ENCODE measurements at places on chromosomes 6 and 20. TPM values are rescaled to one million over a fixed set of nuclear protein-coding genes. Genes with fewer than 3 reads are reported as not detected.
A peak's percentile ranks its signal among the peaks of the same experiment; 100 is the strongest.

DNA sequence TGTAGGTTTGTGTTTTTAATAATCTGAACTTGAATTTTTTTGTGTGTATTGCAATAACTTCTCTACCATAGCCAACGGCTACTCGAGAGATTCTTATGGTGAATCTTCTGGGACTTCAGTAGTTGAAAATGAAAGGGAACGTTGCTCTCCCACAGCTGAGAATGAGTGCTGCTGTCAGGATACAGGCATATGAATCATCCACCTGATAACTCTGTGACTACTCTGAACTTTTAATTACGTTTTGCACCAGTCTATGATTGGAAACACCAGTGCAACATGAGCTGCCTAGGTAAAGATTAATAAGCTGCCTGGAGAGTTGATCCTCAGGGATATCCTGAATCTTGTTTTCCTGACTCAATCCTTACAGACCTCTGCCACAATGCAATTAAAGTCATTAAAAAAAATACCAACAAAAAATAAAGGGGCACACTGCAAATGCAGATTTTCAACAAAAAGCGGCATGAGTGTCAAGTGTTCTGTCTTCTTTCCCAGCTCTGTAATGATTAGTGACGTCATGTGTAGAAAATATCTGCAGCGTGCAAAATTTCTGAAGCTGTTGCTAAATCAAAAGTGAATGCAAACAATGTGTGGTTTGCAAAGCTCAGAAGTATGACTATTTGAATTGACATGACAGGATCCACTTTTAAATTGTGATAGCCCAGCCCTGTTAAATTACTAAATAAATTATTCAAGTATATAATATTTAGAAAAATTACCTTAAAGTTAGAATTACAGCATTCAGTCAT lies 432.2 kb downstream of the HTR1B start:
- no peak overlapping the region for H3K4me3 ChIP-seq
- no peaks in the 10 kb centered on the region for H3K36me3 ChIP-seq
- no peak for DNase-seq

GRCh38 chr20:51043811-51044210 lies 20.9 kb upstream of the KCNG1 start:
- peaks cover 14% of the 10 kb centered on the region for H3K4me1 ChIP-seq
- H3K4me3 ChIP-seq, result no peak overlapping the region
- no peaks in the 10 kb centered on the region for H3K27me3 ChIP-seq
- no peaks in the 10 kb centered on the region for H3K36me3 ChIP-seq
- peak; percentile 79 for DNase-seq

DNA sequence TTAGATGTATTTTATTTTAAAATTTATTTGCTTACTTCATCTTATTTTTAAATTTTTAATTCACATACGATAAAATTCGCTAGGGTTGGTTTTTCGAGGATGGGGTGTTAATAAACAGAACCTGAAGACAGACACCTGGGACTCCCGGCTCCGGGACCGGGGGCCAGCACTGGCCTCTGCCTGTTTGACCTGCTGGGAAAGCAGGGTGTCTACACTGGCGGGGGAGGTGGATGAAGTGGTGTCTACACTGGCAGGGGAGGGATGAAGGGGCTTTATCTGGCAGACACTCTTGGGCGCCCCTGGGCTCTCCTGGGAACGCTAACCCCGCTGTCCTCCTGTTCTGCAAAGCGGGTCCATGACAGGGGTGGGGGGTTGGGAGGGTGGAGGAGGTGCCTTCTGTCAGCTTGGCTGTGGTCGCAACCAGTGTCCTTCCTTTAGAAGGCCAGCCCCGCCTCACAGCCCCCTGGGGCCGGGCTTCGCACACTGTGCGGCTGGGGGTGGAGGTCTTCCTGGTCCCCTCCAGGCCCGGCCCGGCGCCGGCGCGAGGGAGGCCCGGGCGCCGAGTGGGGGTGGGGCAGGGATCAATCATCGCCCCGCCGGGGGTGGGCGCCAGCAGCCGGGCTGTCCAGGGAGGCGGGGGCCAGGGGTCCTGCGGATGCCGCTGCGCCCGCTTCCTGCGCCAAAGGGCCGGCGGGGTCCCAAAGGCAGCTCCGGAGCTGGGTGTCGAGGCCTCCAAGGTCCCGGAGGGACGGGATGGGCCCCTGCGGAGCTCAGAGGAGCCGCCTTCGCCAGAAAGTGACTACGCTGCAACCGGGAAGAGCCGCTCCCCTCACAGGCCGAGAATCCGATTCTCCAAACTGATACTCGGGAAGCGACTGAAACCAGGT lies 1.8 kb downstream of the GATA5 start:
- DNase-seq, result no peak
- H3K27me3 ChIP-seq, result peaks cover 70% of the 10 kb centered on the region
- no peaks in the 10 kb centered on the region for H3K36me3 ChIP-seq
- H3K4me3 ChIP-seq, result no peak overlapping the region

The ATG5 gene
- polyA plus RNA-seq, result 45.2 TPM

The TUBB gene
- polyA plus RNA-seq, result 520 TPM

The CTCFL gene
- polyA plus RNA-seq, result not detected

The DZANK1 gene
- 1.6 TPM for polyA plus RNA-seq

Measured in GM23248 (cell line).